Activated CD4-positive, alpha-beta T cell treated with anti-CD3 and anti-CD28 coated beads for 48 hours (primary cell): ENCODE measurements at places on chromosomes 6 and 20.

DNA sequence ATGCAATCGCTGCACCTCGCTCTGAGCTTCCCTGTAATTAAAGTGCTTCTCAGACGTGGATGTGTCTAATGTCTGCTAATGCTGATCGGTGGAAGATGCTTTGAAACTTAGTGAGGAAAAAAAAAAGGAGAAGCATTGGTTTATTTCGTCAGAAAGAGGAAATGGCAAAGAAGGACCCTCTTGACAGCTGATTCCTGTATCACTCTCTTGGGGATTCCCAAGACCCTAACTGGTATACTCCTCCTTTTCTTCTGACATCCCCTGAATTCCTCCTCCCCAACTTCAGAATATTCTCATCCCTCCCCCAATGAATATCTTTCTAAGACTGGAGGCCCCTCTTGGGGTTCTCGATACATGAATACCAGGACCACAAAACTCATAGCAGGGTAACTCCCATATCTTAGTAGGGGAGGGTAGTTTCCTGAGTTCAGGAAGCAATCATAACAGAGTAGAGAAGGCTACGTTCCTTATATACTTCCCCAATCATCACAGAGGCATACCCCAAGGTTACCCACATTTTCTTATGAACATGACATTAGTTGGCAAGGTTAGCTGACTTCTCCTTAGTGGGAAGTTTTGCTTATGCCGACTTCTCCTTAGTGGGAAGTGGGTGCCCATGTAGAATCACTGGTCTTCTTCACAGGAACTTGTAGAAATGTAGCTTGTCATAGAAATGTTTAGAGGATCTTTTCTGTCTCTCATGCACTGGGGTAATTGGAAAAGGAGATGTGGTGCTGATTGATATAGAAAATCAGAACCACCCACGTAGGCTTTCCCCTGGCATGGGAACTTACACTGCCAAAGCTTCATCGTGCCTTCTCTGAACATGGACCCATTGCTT is 63.8 kb upstream of the ATXN1 start:
- peak; percentile 27 for DNase-seq

DNA sequence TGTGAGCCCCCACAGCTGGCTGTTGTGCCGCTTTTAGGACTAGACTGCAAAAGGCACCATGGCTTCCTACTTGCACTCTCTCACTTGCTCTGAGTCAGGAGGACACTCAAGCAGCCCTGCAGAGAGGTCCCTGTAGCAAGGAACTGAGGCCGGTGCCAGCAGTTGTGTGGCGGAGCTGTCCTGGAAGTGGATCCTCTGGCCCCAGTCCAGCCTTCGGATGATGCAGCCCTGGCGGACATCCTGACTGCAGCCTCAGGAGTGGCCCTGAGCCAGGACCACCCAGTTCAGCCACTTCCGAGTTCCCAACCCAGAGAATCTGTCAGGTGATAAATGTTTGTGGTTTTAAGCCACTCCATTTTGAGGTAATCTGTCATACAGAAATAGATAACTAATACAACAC is 17.5 kb downstream of the CTCFL start:
- DNase-seq: no peak

GRCh38 chr6:34003962-34004361 is 141.9 kb downstream of the GRM4 start:
- no peak for DNase-seq

DNA sequence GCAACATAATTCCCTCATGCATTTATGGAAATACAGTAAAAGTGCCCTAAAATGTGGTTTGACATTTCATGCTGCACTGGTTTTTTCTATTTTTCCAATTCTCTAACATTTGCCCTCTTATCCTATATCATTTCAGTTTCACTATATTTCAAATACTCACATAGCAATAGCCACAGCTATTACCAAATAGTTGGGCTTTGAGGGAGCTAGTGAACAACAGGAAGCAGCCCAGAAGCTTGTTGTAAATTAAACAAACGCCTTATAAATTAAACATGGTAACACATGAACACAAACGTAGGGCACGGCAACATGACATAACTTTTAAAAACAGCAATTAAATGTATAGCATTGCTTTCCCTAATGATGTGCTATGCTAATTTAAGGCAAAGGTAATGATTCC is 469.0 kb downstream of the CDC5L start:
- DNase-seq: no peak

GRCh38 chr6:45991189-45991588 is 24.5 kb downstream of the CLIC5 start:
- no peak for DNase-seq

DNA sequence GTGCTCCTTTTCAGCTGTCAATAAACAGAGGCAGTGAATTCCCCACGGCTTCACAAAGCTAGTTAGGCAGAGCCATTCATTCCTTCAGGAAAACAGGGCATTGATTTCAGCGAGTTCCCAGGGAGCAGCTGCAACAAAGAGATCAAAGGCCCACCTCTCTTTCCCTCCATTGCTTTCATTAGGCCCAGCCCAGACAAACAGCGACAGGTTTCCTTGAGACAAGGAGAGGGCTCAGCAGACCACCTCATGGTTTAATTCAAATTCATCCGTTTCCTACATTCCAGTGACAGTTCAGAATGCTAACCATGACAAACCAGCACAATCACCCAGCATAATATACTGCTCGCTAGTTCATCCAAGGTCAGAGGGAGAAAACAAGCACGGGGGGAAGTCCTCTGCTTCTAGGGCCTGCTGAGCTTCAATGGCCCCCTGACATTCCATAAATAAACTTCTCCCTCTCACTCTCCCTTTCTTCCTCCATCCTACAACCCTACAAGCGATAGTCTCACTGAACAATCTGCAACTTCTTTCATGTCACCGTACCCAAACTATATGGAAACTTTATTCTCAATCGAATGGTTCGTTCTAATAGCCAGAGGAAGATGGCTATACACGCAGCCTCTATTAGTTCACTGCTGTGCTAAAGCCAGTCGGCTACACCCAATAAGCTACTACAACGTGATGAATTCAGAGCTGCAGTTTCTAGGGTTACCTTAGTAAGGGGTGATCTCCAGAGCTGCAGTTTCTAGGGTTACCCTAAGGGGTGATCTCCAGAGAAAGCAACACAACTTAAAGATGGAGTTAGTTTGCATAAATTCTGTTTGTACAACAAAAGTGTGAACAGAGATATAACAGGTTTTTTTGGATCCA is 34.7 kb downstream of the PLAGL1 start:
- no peak for DNase-seq

DNA sequence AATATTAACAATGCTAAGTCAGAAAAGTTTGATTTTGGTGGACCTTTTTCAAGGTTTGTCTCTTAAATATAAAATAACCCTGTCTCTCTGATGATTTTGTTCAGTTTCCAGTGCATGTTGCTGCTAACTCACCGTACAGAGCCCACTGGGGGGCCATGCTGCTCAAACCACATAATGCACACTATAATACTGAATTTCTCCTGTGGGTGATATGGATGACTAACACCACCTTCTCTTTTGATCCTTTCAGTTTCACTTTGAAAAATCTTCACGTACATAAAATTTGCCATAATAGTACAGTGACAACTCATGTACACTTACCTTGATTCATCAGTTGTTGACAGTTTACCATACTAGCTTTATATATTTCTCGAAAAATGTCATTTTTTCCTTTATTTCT is 506.6 kb upstream of the MAN1A1 start:
- DNase-seq: peak; percentile 22

DNA sequence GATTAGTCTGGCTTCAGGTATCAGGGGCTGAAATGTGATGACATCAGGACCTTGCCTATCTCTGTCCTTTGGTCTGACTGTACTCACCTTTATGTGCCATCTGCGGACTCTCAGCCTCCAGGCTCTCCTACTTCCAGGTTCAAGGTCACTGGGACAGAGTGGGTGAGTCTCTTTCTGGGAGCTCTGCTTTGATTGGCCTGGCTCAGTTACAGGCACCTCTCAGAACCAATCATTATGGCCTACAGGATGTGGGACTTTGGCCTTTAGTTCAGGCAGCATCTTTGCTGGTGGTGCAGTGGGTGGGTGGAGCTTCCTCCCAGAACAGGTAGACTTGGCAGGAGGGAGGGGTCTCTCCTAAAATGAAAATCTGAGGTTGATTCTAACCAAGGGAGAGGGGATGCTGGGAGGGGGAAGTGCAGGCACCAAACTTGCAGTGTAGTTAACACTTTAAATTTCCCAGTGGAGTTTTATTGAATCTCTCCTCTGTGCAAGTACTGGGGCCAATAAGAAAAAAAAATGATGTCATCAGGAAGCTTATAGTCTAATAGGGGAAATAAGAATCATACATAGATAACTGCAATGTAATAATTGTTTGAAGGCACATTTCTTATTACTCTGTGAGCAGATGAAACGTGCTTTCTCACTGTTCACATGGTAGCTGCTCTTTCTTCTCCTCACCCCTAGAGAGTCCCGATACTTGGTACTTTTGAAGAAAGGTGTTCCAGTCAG is 53.4 kb downstream of the SLC24A3 start:
- DNase-seq: no peak

GRCh38 chr20:15236812-15237211 is 899.4 kb upstream of the FLRT3 start:
- no peak for DNase-seq

DNA sequence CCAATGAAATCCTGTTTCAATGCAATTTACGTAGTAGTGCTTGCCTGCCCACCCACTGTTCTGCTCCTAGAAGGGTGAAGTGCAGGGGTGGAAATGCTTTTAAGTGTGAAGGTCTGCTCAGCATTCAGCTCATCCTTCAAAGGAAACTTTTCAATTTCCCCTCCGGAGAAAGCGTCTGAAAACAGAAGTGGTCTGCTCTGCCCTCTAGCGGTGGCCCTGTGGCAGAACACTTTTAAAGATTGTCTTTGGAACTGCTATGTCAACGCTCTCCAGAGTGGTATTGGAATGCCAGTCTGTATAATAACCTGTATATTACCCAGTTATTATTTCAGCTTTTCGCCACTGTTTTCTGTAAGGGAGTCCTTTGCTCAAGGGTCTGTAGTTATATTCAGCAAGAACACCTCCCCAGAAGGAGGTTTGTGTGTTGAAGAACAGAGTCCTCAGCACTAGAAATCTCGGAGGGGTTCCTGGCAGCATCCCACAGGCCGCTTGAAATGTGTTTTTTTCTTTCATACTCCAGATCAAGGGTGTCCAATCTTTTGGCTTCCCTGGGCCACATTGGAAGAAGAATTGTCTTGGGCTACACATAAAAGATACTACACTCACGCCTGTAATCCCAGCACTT is 63.1 kb upstream of the KLHL31 start:
- peak; percentile 51 for DNase-seq

- no peak for DNase-seq
Measured at GRCh38 chr6:158421381-158421780, 109.1 kb downstream of the TULP4 start.

- DNase-seq: no peak
Measured at GRCh38 chr6:123062670-123063069, 66.6 kb downstream of the CLVS2 start.

DNA sequence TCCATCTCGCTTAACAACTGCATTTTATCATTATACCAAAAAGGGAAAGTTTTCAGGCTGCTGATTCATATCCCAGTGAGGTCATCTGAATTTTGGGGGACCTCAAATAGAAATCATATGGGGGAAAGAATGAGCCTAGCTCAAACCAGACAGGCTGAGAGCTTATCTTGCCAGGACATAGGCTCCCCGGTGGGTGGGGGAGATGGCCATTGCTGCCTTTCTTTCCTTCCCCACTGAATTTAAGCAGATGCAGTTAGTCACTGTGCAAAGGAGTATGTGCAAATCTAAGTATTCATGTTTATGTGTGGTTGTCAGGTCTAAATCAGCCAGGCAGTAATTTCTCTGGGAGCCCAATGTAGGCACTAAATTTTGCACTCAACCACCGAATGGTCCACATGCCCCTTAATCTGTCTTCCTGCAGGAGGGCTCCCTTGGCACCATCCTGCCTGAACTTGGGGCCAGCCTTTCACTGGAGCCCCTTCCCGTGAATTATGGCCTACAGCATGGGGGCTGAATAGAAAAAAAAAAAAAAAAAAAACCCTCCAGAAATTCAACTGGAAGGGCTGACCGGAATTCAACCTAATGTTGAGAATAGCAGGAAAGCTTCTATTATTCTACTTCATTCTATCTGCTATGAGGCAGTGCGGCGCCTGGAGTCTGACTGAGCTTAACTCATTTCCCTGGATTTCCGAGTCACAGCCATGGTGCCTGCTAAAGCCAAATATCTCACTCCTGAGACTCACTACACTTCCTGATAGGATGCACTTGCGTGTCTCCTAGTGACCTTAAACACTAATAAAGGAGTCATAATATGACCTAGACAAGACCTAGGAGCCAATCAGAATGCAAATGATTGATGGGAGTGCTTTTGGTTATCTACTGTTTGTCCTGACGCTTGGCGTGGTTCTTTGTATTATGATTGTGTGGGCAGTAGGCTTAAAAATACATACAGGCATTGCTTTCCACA is 161.5 kb upstream of the HEY2 start:
- no peak for DNase-seq

- DNase-seq: no peak
Measured at GRCh38 chr6:19857703-19858102, 20.5 kb downstream of the ID4 start.

GRCh38 chr6:136550045-136550329 is 235 bp downstream of the MAP7 start:
- no peak for DNase-seq
